ENCODE measurements at places on chromosomes 11 and 22.

DNA sequence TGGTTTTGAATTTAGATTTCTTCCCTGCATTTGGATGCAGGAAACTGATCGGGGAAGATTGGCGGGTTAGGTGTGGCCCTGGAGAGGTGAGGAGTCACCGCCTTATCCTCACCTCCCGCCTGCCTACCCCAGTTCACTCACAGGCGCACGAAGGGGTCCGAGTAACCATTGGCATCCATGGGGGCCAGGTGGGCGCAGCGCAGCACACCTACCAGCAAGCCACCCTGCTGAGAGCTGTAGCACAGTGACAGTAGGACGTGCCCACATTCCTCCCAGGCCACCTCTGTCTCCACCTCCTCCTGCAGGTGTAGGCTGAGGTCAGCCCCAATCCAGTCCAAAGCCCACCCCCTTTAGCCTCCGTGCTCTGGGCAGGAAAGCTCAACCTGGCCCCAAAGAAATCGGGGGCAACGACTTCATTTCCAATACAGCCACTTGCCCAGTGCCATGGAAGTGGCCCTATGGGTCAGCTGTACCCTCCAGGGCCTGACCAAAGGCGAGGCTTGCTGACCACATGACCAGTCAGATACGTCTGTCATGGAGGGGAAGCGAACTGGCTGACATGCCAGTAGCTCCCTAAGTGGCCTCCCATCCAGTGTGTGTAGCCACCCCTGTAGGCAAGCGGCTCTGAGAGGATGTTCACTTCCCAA lies 6.7 kb downstream of the NDUFV1 start:
- no peak for DNase-seq

DNA sequence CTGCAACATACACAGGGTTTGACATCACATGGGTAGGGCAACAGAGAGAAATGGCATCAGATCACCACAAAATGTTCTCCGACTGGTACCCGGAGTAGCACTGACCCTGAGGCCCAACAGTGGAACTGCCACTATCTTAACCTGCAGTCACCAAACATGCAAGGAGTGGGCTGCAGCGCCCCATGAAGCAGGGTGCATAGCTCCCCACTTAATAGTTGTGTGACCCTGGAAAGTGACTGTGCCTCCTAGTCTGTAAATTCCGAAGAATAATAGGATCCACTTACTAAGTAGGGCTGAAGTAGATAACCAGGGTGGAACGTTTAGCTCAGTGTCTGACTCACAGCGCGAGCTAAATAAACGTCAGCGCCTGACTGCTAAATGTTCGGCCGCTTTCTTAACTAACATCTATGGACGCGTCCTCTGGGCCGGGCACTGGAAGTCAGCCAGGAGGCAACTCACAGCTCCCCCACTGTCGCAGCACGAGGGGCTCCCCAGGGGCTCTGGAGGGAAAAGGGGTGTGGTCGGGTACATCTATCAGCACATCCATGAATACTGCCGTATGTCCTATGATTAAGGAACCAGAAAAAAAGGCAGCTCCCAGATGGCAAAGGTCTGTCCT lies 777 bp downstream of the LTO1 start:
- peak; percentile 63 for DNase-seq

DNA sequence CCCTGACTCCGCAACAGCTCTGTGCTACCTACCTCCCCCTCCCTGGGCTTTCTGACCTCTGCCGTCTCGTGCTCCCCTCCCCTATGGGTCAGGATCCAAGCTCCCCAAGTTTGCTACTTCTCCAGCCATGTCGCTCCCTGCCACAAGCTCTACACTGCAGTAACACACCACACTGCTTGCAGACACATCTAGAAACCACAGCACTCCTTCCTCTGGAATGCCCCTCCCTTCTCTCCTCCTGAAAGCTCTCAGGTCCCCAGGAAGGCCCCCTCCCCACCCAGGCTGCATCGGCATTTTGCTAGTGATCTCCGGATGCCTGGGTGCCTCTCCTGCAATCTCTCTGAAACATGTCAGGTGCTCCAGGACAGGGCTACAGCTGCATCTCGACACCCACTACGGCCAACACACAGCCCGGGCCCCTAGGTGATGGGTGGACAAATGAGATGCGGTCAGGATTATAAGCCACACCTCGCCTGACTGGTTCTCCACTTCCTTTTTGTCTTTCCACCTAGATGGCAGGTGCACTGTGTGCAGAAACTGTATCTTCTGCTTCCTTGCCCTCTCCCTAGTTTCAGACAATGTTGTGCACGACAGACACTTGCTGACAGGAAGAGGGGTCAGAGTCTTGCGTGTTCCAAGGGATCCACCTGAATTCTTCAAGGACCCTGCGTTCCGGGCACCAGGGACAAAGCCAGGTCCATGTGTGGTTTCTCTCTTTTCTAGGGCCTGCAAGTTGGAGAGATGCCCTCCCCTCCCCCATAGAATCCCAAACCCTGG lies 22.9 kb downstream of the RPUSD4 start:
- no peak for DNase-seq

- no peak for DNase-seq
Observed at GRCh38 chr22:27668828-27669797, 132.4 kb downstream of the MN1 start.

DNA sequence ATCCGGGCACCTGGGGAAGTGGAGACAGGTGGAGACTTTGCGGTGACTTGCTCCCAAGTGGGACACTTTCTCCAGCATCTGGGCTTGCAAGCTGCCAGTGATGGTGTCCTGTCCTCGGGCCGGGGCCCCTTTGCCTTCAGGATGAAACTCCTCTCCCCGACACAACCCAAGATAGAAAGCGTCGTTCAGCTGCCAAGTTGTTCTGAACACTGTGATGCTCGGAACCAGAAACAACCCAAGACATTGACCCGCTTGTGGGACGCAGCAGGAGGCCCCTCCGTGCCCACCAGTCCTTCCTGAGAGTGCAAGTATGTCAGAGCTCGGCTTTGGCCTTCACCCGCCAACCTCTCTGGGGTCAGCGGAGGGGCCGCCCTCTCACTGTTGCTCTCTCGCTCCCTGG lies 31.3 kb downstream of the LINC01488 start:
- no peak for DNase-seq
